ENCODE measurements at places on chromosomes 13 and 19.
A peak's percentile ranks its signal among the peaks of the same experiment; 100 is the strongest.

DNA sequence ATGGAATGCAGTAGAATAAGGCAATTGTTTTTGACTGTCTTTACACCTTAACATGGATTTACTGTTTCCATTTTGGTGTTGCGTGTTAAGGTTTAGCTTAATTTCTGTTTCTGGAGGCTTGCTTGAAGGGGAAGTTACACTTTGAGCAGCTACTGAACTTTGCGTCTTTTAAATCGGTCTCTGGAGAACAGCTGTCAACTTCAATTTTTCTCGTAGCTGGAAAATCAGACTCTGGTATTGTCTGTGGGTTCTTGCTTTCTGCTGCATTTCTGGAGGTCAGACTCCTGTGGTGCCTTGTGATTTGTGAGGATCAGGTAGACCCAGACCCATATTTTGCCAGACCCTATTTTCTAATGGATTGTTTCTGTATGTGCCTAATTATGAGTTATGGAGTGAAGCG is 146.7 kb downstream of the ATP8A2 start:
- DNase-seq = no peak

- no peak for DNase-seq
Observed at GRCh38 chr13:43425234-43425633, 361.5 kb downstream of the ENOX1 start.

GRCh38 chr13:45782327-45783045 is 69.1 kb downstream of the SIAH3 start:
- no peak for DNase-seq

- no peak for DNase-seq
Observed at GRCh38 chr19:9865732-9866501, 30.8 kb downstream of the PIN1 start.

DNA sequence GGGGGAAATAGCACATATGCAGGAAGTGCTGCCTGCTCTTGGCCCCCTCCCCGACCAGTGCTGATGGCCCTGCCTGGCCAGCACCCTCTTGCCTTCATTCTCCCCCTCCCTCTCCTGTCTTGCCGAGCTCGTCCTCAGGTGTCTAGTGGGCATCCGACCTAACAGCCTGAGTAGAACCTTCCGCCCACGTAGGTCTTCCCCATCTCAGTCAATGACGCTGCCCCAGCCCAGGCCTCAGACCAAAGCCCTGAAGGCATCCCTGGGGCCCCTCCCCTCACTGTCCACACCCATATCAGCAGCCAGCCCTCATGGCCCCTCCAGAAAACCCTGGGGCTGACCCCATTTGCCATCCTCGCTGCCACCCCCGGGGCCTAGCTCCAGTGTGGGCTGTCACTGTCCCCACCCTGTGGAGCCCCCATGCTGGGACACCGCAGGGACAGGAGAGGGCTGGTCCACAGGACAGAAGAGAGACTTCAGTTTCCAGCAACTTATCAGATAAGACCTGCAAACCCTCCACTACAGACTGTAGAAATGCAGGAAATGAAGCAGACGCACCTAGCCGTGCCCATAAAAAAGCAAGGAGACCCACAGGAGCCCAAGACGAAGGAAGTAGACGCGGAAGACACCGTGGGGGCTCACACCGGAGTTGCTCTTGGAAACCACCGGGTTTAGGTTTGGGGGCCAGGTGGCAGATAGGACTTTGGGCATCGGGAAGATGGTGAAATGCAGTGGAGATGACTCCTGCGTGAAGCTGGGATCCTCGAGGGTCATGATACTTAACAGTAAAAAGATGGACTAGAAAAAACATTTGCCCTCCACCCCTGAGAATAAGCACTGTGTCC is 38.3 kb downstream of the AP1M1 start:
- no peak for DNase-seq

DNA sequence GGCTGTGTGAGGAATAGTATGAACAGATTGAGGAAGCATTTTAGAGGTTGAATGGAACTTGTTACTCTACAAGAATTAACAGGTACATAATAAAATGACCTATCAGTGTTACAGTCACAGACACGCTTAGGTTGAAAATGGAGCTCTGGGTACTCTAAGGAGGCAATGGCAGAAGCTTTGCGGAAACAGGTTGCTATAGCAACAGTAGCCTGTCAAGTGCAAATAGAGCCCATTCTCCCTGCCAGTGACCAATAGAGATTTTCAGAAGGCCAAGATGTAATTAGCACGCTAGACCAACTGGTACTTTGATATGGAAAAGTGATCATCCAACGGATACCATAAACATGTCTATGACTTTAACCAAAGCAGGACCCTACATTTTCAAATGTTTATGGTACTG is 148.5 kb upstream of the FREM2 start:
- no peak for DNase-seq

DNA sequence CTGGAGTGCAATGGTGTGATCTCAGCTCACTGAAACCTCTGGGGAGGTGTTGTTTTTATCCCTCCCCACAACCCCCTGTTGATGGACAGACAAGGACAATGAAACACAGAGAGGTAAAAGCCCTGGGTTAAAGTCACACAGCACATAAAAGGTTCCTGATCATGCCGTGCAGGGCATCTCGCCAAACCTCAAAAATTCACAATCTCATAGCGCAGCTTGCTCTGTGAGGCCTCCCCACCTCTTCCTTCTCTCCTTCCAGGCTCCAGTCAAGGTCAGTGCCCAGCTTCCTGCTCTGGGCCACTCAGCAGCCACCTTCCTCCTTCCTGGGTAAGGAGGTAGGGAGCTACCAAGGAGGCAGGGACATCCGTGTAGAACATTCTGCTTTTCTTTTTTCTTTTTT is 2.3 kb downstream of the FUT2 start:
- DNase-seq = no peak

DNA sequence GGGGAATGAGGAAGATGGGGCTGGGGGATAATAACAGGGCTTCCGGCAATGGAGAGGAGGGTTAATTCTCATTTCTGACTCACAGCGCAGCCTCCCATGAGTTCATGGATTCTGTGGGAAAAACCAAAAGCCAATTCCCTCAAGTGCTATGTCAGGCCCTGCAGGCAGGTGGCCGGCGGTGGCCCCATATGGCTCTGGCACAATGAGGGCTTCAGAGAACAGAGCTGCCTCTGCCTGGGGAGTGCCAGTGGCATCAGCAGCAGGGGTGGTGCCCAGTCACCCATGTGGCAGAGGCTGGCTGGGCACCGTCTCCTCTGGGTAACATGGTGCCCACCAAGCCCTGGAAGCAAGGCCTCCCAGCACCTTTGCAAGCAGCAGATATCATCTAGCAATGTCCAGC is 69.1 kb downstream of the ALOX5AP start:
- DNase-seq = no peak

DNA sequence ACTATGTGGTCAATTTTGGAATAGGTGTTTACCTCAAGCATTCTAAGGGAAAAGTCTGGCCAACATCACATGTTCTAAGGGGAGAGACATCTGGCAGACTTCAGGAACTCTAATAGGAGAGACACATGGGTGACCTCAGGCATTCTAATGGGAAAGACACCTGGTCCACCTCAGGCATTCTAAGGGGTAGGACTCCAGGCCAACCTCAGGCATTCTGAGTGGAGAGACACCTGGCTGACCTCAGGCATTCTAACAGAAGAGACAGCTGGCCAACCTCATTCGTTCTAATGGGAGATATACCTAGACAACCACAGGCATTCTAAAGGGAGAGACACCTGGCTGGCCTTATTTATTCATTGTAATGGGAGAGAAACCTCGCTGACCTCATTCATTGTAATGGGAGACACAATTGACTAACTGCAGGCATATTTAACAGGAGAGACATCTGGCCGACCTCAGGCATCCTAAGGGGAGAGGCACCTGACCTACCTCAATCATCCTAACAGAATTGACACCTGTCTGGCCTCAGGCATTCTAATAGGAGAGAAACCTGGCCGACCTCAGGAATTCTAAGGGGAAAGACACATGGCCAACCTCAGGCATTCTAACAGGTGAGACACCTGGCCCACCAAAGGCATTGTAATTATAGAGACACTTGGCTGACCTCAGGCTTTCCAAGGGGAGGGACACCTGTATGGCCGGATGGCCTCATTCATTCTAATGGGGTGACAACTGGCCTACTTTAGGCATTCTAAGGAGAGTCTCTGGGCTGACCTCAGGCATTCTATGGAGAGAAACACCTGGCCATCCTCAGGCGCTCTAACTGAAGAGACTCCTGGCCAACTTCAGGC is 1346.8 kb downstream of the UQCRFS1 start:
- no peak for DNase-seq

- no peak for DNase-seq
Observed at GRCh38 chr19:30118760-30119159, 176.7 kb downstream of the URI1 start.

- no peak for DNase-seq
Observed at GRCh38 chr19:35024095-35024494, 6.2 kb upstream of the SCN1B start.

- peak; percentile 65 for DNase-seq
Observed at GRCh38 chr13:99176309-99177276, 24.1 kb upstream of the UBAC2 start.

GRCh38 chr13:84980571-84980970 is 818.6 kb downstream of the SLITRK6 start:
- no peak for DNase-seq

DNA sequence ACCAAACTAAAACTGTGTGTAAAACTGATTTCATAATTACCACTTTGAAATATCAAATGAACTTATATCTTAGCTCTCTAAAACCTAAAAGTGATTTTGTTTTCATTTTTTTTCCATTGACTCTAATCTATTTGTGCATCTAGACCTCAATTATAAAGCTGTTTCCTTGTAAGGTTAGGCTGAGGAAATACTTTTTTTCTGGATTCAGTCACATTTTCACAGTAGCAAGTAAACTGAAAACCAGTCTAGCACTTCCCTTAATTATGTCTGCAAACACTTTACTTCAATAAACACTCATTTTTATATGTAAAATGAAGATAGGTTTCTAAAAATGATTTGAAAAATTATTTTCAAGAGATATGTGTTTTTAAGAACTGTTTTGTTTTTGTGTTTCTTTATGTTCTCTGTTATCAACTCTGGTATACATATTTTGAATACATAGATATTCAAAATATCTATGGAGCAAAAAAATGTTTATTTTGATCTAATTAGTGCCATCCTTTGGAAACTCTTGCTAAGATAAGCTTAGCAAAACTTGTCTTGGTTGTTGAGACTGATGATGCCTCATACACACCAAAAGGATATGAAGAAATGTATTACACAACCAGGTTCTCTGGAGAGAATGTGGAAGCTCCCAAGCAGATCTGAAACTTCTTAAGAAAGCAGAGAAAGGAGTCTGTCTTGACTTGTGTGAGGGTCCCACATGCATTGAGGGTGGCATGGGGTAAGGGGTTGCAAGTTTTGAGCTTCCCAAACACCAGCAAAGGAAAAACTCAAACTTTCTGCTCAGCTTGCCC is 1887.4 kb downstream of the PCDH9 start:
- no peak for DNase-seq

DNA sequence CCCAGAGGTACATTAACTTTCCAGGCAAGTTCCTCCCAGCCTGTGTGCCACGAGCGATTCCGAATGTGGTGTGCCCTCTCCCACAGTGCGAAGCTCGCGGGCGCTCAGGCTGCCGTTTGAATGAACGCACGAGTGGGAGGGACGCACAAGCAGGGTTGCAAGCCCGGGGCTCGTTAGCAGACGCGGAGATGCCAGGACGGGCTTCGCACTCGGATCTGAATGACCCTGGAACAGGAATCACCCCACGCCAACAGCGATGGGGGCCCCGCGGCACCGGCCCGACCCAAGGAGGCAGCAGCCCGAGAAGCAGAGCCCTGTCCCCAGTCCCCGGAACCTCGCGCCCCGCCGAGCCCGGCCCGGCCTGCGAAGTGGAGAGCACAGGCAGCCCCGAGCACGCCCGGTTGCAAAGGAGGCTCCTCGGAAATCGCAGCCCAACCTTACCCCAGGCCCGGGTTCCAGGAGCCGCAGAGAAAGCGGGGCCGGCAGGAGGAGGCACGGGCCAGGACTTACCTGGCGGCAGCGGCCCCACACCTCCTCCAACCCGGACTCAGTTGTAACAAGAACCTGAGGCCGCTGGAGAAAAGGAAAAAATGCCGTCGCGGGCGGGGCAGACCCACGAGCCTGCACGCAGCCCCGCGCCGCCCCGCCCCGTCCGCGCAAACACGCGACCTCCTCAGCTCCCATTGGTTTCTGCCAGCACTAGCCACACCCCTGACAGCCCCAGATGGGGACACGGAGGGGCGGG is at the start of gene SLC25A30:
SLC25A30 (minus strand) TSS at position 584 of the 745 bp plus-strand sequence. CDS start 6,948 bp downstream, outside the sequence.
- DNase-seq = peak; percentile 97

DNA sequence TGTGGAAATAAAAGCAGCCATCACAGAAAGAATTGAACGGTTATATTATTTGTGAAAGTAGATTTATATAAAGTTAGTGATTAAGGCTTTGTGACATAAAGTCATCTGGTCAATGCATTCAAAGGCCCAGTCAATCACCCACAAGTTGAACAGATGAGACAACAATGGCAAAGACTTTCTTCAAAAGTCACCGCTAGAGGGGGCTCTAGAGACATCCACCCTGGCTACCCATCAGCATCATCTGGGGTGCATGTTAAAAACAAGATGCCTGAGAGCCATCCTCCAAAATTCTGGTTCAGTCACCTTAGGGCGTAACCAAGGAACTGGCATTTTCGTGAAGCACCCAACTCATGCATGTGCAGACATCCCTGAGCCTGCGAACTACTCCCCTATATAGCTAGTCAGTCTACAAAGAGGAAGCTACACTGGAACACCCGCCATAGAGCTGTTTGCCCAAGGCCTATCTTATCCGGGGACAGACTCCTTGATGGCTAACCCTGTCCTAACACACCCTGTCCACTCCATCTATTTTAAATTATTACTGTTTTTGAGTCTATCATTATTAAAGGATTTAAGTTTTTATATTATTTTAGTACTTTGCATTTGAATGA is 970.5 kb downstream of the UQCRFS1 start:
- no peak for DNase-seq

DNA sequence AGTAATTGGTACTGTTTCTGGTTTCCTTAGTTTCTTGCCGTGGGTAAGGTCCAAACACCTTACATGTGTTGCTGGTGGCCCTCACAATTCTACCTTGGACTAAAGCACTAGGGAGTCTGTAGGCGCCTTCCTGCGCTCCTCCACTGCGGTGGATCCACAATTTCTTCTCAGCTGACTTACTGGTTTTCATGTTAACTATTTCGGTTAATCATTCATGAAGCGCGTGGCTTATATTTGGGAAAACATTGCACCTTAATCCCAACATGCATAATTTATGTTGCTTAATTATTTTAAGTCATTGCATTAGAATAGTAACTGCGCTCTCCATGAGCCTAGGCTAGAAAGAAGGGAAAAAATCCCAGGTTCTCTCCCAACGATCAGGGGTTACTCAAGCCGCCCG is 37.7 kb downstream of the ARHGEF7 start:
- DNase-seq = no peak

DNA sequence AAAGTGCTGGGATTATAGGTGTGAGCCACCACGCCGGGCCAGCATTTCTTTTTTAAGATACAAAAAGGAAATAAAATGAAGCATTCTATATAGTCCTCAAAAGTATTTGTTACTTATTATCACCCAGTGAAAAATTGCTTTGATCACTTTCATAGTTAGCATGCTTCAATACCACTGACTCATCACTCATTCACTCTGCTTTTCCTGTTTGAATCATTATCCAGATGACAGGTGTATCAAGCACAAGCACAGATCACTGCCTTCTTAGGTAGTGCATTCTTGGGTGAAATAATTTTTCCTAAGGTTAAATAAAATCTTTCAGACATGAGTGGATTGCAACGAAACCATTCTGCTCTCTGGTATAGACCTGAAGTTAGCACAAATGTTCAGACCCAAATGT is 35.8 kb upstream of the SPART start:
- DNase-seq = no peak

Data from left ventricle myocardium inferior (tissue), 1 donor.